ENCODE measurements at places on chromosomes 6 and 20. TPM values are rescaled to one million over a fixed set of nuclear protein-coding genes. Genes with fewer than 3 reads are reported as not detected.

Gene SNAI1
- total RNA-seq, result 3.0 TPM

Gene FAXC
- not detected for total RNA-seq

Gene TPMT
- total RNA-seq, result 4.7 TPM

Gene PCSK2
- not detected for total RNA-seq

Gene GPX5
- total RNA-seq, result not detected

Gene FUCA2
- total RNA-seq, result 1.6 TPM

Gene APMAP
- 31.0 TPM for total RNA-seq

Gene ESR1
- total RNA-seq, result 1.6 TPM

Gene RGS17
- not detected for total RNA-seq

Gene SMPDL3A
- total RNA-seq, result not detected

Gene OR12D3
- not detected for total RNA-seq
